ENCODE measurements at places on chromosomes 3 and 15. TPM values are rescaled to one million over a fixed set of nuclear protein-coding genes. Genes with fewer than 3 reads are reported as not detected.

The KIF7 gene
- 5.8 TPM for total RNA-seq

The ZDHHC23 gene
- 2.9 TPM for total RNA-seq

The ATP10A gene
- total RNA-seq, result 0.94 TPM

The POPDC2 gene
- 702 TPM for total RNA-seq

The LINGO1 gene
- 3.0 TPM for total RNA-seq
